ENCODE measurements at places on chromosomes 3 and 15. TPM values are rescaled to one million over a fixed set of nuclear protein-coding genes. Genes with fewer than 3 reads are reported as not detected.

EPHB3 gene
- total RNA-seq: not detected

ILDR1 gene
- total RNA-seq: 3.8 TPM

DNA sequence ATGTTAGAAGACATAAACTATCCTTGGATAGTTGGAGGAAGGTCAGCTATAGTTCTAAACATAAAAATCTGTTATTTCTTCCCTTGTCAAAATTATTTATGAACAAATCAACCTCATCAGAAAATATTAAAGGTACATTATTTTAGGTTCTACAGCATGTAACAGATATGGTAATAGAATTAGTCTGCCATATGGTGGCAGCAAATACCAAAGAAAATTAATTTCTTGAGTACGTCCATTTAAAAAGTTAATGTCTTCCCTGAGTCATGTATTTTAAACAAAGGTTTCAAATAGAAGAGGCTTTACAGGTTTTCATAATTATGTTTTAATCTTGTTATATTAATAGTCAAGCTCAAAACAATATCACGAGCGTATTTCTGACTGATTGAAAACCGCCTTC is 17.9 kb upstream of the ANKRD28 start:
- no peak overlapping the region for H3K27ac ChIP-seq
- H3K4me3 ChIP-seq: no peak overlapping the region
- peaks cover 48% of the 10 kb centered on the region for H3K4me1 ChIP-seq
- H3K36me3 ChIP-seq: peaks cover 3% of the 10 kb centered on the region
- DNase-seq: no peak

GRCh38 chr3:11711876-11712275 is 68.2 kb upstream of the VGLL4 start:
- no peak overlapping the region for H3K4me3 ChIP-seq
- H3K4me1 ChIP-seq: peaks cover 11% of the 10 kb centered on the region
- H3K27me3 ChIP-seq: no peaks in the 10 kb centered on the region
- DNase-seq: no peak

Measured in activated CD8-positive, alpha-beta memory T cell treated with anti-CD3 and anti-CD28 coated beads, Interleukin-2, amount 10 ng/mL, durations not matched to agents 7 days and 5 days (primary cell).